Amniotic stem cell (primary cell): ENCODE measurements at places on chromosomes 1 and 21.

DNA sequence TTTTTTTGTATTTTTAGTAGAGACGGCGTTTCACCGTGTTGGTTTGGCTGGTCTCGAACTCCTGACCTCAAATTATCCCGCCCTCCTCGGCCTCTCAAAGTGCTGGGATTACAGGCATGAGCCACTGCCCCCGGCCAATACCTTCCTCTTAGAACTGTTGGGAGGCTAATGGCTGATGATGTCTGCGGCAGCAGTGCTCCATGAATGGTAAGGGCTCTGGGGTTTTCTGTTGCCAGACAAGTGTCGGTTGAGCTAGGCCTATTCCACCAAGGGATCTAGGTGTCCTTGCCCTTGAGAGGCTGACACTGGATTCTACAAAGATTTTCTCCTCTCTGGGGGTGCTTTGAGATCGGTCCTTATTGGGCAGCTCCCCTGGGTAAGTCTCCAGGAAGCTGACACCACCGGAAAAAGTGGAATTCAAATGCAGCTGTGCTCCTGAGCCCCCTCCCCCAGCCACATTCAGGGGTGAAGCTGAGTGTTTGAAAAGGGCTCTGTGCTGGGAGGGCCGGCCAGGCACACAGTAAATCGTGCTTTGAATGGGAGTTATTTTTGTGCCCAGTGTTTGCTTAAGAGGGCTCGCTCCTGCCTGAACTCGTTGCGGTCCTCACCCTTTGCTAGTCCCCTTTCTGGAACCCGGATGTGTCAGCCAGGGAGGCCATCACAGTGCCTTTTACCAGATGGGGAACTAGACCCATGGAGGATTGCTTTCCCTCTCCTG lies 5.2 kb downstream of the SOX13 start:
- DNase-seq: no peak

GRCh38 chr1:234611225-234611846 lies 1.4 kb upstream of the IRF2BP2 start:
- DNase-seq: peak; percentile 54

GRCh38 chr1:56578138-56578962 lies 1.0 kb downstream of the PLPP3 start:
- DNase-seq: no peak

- peak; percentile 72 for DNase-seq
These were observed at the start of gene CACHD1 for GRCh38 chr1:64469977-64470664. TSS of gene CACHD1 (plus strand) at chr1:64470129. CDS start at chr1:64470745, 616 bp downstream.

GRCh38 chr1:153768316-153769181 lies 6.7 kb upstream of the SLC27A3 start:
- no peak for DNase-seq

GRCh38 chr1:180353945-180354344 lies 123.9 kb downstream of the LHX4 start:
- DNase-seq: no peak

GRCh38 chr1:245800901-245801605 lies 646.3 kb downstream of the KIF26B start:
- no peak for DNase-seq

GRCh38 chr1:18100491-18101063 lies 7.0 kb upstream of the IGSF21 start:
- no peak for DNase-seq

GRCh38 chr1:60390593-60391282 lies 317.2 kb upstream of the C1orf87 start:
- DNase-seq: no peak

DNA sequence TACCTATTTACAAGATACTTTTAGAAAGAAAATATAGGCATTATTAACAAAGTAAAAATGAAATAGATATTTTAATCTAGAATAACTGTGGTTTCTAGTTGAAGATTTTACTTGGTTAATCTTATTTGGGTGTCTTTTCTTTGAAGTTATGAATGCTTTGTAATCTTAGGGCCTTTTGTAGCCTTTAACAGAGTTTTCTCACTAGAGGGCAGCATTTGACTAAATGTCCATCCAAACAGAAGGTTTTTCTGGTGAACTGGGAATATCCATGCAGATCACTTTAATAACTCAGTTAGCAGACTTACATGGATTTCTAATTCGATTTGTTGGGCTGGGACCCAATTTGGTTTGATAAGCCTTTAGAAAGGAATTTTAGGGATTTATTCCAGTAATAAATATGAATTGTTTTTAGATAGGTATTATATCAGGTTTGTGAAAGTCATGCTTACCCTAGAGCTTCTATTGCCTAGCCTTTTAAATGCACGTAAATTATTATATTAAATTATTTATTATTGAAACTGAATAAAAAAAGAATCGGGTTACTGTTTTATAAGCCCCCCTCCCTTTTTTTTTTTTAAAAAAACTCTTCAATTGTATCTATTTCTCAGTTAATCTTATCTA lies 119.7 kb downstream of the ZNF326 start:
- DNase-seq: peak; percentile 6

DNA sequence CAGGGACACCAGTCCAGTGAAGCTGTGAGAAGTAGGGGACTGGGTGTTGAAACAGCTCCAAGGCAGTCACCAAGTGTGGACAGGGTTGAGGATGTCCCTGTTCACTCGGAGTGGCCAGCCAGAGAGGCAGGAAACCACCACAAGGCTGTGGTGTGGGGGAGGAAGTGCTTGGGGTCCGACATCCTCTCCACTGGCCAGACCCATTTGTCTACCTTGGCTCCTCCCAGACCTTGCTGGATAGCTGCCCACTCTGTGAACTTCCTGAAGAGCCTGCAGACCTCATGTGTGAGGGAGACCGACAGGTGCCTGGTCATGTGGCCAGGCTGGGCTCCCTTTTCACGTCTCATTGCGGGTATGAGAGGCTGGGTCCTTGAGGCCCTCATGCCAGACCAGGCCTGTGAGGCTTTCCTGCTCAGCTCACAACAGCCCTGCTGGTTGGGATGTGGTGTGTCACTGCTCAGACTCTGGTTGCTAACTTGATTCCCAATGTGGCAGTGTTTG lies 21.8 kb downstream of the CYP4B1 start:
- no peak for DNase-seq

GRCh38 chr1:84403347-84403746 lies 5.1 kb downstream of the DNASE2B start:
- DNase-seq: no peak

DNA sequence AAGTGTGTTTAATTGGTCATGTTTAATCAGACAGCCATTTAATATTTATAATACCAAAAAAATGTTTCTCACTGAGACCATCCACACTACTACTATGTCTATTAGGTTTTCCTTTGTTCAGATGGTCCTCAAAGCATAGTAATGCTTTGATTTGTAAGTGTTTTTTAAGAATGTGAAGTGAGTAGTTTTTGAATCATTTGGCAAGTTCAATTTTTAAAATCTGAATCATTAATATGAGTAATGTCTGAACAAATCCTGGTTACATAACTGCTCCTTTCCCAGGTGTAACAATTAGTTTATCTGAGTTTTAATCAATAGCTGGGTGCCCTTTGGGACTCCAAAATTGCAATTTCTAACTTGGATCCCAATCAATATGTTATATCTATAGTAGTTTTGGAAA lies 23.5 kb upstream of the RPL5 start:
- DNase-seq: no peak

DNA sequence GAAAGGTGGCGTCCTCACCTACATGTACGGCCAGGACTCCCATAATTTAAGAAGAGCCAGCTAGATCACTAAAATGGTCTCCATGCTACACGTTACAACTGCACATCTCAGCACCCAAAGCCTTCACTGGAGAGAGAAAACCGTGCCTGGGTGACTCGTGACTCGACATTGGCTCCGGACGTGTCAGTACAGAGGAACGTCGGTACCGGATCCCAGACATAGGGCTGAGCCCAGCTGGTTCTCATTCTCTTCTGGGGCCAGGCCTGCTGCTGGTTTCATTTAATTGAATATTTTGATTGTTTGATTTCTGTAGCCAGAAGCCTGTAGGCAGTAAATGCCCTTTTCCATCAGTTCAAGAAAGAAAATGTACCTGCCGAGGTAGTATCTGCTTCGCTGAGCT lies 93.1 kb downstream of the HHIPL2 start:
- DNase-seq: peak; percentile 62

DNA sequence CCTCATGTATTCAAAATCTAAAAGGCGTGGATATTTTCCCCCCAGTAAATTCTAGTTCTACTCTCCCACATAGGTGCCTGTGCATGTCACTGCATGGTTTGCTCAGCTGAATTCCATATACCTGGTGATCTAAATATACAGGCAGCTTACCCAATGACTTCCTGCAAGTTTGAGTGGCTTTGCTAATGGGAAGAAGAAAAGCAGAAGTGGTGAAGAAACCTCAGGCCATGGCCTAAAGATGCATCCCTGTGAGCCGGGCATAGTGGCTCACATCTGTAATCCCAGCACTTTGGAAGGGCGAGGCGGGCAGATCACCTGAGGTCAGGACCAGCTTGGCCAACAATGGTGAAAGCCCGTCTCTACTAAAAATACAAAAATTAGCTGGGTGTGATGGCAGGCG lies 11.5 kb downstream of the SLC44A3 start:
- DNase-seq: no peak

DNA sequence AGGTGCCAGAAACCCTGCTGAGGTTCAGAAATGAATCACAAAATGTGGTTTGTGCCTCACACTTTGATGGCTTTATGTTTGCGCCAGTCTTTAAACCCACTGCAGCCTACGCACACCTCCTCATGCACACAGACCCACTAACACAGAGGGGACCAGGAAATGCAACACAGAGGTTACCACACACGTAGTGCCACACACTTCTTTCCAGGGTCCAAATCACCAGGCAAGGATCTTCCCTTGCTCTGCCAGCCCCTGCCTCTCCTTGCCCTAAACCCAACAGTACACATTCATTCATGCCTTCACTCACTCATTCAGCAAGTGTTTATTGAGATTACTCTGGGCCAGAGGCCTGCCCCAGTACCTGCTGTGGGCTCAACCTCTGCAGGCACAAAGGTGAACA lies 17.5 kb downstream of the MAB21L3 start:
- no peak for DNase-seq

DNA sequence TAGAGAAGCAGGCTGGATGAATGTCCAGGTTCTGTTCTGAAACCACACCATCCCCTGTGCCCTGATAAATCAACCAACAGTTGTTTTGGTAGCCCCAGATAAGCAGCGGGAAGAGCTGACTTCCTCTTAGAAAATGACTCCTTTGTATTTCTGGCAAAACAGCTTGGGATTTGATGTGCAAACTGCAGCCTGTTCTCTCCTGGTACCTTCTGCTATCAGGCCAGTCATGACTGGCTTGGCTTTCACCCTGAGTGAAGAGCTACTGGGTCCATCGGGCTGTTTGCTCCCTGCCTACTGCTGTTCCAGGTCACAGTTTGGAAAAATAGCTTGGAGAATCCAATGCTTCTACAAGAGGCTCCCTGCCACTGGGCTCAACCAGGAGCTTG lies 116.8 kb downstream of the DTL start:
- DNase-seq: no peak

DNA sequence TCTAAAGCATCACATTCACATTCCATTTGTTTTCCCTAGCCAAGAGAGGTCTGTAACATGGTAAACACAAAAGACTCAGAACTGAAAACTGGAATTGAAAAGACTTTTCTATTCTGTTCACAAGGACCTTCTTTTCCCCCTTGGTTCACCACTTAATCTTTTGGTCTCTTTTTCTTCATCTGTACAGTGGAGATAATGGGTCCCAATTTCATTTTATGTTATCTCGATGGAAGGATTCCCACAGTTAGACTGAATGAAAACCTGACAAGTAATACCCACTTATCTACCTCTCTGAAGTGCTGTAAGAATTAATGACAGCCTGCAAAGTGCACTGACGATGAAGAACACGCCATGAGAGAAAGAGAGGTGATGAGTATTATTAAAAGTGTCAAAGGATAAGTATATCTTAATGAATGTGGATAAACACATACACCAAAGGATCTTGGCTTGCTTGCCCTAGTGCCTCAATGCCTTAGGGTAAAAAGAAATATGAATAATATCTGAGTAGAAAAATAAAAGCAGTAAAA lies 71.5 kb downstream of the CYYR1 start:
- no peak for DNase-seq

DNA sequence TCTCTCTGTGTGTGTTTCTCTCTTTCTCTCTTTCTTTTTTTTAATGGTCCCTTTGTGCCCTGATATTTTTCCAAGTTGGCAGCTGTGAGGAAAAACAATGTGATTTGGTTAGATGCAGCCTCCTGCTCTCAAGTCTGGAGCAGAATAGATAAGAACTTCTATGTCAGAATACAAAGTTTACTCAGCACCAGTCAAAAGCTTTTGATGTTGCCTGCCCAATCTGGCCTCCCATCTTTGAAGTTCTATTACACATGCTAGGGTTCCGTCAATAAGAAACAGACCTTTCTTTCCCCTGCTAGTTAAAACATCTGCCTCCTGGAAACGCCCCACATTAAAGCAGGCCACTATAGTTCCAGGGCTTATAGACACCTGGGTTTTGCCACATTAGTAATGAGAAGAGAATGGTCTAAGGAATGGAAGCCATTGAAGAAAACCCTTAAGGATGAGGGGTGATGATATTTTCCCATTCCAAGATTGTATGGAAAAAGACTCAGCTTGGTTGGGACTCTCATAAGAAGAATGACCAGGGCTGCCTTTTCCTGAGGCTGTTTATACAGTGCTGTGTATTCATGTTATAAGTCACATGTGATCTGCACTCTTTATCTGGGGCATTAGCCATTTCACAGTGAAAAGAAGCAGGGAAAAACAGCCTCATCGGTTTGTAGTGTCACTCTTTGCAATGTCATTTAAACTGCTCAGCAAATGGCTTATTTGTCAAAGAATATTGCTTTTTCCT lies 414.7 kb upstream of the PROX1 start:
- DNase-seq: no peak

GRCh38 chr1:207420109-207420508 lies 34.0 kb upstream of the CR2 start:
- no peak for DNase-seq

- DNase-seq: no peak
These were observed 340.2 kb downstream of the SMYD3 start for GRCh38 chr1:246166841-246167240.

GRCh38 chr1:23483321-23484252 lies at the start of gene ASAP3:
TSS of gene ASAP3 (minus strand) at chr1:23484179. CDS start at chr1:23484133, 46 bp downstream.
- DNase-seq: no peak

DNA sequence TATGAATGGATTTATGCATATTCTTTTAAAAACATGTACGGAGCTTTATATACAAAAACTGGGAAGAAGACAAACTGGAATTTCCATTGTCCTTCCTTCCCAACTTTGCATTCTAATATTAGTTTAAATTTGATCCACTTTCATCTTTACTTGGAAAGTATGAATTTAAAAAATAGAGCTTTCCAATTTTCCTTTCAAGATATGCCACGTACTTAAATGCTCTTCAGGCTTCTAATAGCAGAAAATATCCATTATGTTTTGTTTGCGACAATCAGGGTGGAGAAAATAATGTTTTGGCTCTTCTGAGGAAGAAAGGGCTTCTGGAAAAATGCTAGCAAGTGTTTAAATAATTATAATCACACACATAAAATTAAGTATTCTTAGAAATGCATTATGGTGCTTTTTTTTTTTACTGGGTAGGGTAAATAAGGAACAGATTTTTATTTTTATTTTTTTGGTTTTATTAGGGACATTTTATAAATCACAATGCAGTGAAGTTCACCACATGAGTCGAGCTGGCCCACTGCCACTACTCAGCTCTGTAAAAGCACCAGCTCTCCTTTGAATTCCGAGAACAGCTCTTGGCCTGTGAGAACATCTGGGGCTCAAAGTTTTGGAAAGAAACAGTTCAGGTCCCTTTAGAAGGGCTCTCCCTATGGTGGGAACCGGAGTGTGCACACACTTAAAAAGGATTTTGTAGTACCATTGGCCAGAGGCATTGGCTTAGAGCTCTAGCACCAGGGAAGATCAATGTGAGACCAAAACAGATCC lies 287.4 kb upstream of the LYPLAL1 start:
- DNase-seq: no peak

- DNase-seq: no peak
These were observed 41.2 kb downstream of the AHDC1 start for GRCh38 chr1:27562534-27563340.

GRCh38 chr1:23619299-23620188 lies 60.2 kb upstream of the ID3 start:
- no peak for DNase-seq
